ENCODE measurements at places on chromosomes 6 and 20.
A peak's percentile ranks its signal among the peaks of the same experiment; 100 is the strongest.

DNA sequence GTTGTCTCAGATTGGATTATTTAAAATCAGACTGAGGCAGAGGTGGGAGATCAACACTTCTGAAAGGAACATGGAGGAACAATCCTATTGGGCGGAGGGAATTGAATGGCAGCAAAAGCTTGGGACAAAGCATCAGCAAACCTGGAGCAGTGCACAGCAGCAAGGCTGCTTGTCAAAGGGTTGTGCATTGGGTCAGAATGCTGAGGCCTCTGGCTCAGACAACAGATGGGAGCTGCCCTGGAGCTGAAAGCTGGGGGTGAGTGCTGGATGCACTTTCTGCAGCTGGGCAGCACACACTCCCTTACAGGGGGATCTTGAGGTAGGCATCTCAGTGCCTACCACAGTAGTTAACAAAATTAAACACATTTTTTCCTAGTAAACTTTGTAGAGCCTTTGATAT is 634.4 kb upstream of the MMS22L start:
- DNase-seq: no peak

DNA sequence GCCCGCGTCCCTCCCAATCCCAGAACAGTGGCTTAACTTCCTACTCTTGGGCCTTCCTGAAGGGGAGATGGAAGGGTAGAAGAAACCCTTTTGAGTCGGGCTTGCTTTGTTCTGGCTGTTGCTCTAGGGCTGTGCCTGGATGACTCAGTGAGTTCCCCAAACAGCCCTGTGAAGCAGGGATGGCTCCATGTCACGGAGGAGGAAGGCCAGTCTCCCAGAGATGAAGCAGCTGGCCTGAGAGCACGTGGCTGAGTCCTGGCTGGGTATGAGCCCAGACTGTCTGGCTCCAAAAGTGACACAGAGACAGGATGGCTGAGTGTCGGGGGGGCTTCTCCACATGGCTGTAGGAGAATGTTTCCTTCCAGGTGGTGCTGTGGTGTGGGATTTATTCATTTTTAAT is 4.6 kb downstream of the SYTL3 start:
- no peak for DNase-seq

DNA sequence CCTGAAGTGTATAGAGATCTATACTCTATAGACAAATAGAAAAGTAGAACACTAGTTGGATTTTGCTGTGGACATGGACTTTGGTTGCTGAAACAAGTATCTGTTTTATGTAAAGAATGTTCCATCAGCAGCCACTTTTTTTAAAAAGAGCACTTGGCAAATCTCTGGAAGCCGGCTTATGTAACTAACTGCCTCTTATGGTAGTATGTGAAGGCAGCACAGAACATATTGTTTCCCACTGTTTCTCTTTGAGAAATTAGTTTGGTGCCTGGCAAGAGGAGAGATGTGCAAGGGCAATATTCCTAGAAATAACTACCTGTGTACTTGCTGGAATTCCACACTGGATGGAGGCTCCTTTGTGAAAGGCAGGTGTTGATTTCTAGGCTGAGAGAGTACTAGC is 242.3 kb upstream of the PREP start:
- DNase-seq: no peak

DNA sequence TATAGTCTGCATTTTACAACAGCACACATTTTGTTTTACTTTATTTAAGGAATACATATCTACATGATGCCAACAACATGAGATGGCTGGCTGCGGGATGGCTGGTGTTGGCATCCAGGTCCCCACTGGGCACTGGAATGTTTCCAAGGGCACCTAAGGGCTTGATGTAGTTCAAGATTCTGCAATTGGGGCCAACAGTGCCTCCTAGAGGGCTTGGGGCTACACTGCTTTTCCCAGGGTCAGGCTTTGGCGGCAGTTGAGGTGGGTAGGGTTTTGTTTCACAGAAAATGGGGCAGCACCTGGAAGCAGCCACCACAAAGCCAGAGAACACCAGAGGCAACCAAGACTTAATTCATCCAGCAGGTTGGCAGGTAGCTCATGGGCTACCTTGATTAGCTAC is 202.2 kb upstream of the PRND start:
- peak; percentile 41 for DNase-seq

- no peak for DNase-seq
Measured at GRCh38 chr20:12434672-12435071, 517.0 kb downstream of the BTBD3 start.

DNA sequence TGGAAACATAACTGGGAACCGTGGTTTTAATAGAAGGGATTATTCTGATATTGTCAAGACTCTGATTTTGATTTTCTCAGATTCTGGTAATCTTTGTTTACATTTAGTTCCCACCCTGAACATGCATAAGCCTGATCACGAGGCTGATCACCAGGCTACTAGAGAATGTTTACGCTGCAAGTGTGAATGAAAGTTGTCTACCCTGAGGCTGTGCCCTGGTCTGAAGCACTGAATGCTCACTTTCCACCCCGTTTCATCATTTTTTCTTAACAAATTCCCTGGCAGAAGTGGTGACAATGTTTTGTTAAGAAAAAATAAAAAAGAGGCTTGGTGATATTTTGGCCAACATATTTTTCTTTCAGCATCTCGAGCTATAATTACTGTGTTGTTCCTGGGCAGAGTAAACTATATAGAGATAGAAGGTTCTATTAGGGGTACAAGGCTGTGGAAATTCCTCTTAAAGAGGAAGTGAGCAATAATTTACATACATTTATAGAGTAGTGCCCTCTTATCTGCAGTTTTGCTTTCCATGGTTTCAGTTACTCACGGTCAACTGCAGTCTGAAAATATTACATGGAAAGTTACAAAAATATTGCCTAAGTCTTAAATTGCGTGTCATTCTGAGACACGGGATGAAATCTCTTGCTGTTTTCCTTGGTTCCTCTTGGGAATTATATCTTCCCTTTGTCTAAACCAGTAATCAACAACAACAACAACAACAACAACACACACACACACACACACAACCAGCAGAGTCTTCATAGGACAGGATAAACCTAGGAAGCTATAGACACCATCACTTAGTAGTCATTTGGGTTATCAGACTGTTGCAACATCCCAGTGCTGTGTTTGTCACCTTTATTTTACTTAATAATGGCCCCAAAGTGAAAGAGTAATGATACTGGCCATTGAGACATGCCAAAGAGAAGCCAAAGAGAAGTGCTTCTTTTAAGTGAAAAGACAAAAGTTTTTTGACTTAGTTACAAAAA is 566.6 kb upstream of the CITED2 start:
- DNase-seq: no peak

DNA sequence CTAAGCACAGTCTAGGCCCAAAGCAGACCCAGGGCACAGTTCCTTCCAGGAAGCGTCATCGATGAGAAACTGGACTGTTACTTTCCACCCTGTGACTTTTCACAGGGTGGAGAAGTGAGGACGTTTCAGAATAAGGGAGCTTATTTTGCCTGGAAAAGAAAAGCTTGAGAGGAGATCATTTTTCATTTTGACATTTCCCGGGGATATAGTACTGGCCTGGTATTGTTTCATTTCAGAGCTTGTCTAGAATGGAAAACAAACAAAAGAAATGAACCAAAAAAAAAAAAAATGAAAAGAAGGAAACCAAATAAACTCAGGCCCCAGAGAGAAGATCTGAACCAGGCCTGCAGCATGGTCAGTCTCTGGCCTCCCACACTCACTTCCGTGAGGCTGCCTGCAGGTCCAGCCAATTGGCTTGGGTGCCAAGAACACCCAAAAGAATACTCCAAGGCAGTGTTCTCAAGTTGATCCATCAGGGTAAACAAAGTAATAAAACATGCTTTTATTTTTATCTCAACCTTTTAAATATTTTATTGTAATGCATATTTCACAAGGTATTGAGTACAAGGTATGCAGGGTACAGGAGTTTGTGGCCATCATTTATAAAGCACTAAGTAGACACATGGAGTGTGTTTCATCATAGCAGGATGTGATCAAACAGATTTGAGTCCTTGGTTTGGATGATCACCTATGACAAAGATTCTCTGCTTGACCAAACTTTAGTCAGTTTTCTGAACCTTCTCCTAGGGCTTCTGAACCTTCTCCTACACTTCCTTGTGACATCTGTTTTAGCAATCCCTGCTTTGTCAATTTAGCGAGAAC is 176.9 kb upstream of the GGTLC1 start:
- no peak for DNase-seq

DNA sequence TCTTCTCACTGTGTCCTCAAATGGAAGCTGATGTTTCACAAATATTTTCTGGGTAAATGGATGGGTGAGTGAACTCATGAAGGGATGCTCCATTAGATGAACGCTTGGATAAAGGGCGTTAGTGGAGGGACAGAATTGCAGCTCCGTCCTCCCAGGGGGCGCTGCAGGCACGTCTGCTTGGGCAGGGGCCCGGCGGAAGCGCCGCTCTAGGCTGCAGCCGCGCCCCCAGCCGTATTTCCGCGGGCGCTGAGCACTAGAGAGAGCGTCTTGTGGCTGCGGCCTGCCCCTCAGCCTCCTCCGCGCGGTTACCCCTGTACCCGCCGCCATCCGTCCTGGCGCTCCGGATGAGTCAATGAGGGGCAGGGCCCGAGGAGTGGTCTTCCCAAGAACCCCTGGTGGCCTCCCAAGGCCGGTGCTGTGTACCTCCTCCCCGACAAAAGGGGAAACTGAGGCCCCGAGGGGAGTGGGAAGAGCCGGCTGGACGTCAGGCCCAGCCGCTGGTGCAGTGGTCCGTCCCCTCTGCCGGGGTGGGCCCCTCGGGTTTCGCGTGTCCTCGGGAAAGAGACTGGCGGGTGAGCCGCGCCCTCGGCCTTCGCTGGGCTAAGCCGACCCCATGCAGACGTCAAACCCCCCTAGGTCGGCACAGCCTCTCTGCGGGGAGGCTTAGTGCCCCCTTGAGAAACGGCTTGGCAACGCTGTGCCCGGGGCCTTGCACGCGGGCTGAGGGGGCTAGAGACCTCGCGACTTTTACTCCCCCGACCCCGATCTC is 11.5 kb upstream of the SNHG17 start:
- peak; percentile 92 for DNase-seq

DNA sequence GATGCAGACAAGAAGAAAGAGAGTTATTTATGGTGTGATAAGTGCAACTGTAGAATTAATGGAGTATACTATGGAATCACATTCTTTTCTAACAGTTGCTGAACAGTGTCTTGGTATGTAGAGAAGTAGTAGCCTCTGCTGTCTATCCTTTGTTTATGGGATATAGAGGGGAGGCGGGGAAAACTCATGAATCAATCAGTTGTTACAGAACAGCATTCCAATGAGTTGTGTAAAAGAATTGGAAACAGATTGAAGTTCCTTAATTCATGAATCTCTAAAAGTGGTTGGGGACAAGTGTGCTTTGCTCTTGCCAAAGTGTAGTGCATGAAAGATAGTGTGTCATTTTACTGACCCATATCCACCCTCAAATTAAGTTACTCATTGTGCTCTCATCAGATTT is 77.7 kb downstream of the FLRT3 start:
- DNase-seq: no peak

- no peak for DNase-seq
Measured at GRCh38 chr6:53879608-53880007, 84.8 kb downstream of the LRRC1 start.

GRCh38 chr20:16351415-16351814 is 221.8 kb downstream of the KIF16B start:
- DNase-seq: no peak

DNA sequence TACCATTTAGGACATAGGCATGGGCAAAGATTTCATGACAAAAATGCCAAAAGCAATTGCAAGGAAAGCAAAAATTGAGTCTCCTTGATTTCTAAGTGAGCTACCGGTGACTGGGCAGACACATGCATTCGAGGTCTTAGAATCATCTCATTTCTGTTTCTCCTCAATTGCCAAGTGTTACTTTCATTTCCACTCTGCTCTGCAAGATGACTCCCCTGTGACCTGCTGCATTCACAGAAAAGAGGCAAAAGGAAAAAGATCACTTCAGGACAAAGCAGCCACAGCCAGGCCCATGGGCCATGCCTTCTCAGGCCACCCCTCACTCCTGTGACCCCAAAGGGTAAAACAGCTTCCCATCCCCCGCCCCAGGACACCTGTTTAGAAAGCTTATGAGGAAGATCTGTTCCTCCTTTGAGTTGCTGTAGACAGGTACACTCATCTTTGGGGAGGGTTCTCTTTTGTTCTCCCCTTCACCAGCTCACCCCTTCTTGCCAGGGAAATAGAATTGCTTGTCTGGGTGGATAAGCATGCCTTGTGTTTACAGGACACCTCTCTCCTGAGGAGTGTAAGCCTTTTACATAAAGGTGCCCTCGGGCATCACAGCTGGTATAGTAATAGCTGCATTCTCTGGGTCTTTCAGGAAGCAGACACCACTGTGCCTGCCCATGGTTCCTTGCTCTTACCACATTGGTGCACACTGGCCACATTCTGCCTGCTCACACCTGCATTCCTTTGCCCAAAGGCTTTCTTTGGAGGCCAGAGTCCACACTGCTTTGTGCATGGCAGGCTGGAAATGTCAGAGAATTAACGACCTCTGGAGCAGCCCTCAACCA is 105.0 kb downstream of the SLC24A3 start:
- peak; percentile 3 for DNase-seq

- DNase-seq: no peak
Measured at GRCh38 chr6:136236466-136237293, 13.4 kb downstream of the MTFR2 start.

DNA sequence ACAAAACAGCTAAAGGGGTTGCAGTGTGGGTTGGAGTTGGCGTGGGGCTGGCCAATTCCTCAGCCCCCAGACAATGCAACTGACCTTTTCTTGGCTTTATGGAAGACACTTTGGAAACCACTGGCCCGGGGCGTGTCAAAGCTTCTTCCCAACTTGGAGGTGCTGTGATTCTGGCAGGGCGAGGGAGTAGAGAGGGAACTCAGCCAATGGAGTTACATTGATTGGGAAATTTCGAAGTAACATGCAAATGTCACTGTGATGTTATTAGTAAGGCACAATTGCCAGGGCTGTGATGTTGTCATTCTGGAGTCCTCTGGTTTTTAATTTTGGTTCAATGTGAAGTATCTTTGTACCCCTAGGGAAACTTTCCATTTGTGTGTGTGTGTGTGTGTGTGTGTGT is 41.5 kb upstream of the EPB41L1 start:
- DNase-seq: no peak

GRCh38 chr6:29826271-29826670 is 1.4 kb upstream of the HLA-G start:
- DNase-seq: no peak

GRCh38 chr6:21526974-21527373 is 66.6 kb upstream of the SOX4 start:
- DNase-seq: no peak

DNA sequence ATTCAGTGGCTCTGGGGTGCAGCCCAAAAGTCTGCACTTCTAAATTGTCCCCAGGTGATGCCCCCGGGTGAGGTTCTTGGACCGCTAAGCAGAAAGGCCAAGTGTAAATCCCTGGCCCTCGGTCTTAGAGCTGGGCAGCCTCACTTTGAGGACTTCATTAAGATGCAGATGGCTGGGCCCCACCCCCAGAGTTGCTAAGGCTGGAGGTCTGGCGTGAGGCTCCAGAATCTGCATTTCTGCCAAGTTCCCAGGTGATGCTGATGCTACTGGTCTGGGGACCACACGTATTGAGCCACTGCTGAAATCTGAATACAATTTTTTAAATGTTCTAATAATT is 735 bp upstream of the SLC23A2 start:
- DNase-seq: no peak

- no peak for DNase-seq
Measured at GRCh38 chr20:54611708-54612412, 136.5 kb downstream of the DOK5 start.

All from activated CD4-positive, alpha-beta T cell treated with anti-CD3 and anti-CD28 coated beads, Interleukin-2, amount 50 U/mL, for 16 hours (primary cell).